NCI-H345 (cell line): ENCODE measurements at places on chromosomes 3 and 15.

DNA sequence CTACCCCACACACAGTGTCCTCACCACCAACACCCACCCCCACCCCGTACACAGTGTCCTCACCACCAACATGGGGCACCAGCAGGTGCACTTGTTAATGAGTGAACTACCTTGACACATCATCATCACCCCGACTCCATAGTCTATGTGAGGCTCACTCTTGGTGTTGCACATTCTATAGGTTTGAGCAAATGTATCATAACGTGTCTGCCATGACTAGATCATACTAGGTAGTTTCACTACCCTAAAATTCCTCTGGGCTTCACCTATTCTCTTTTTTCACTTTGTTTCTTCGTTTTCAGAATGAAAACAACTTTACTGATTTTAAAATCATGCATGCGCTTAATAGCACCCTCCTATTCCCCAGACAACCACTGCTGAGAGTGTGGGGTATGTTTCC lies 102.6 kb upstream of the SLC6A6 start:
- DNase-seq: no peak

DNA sequence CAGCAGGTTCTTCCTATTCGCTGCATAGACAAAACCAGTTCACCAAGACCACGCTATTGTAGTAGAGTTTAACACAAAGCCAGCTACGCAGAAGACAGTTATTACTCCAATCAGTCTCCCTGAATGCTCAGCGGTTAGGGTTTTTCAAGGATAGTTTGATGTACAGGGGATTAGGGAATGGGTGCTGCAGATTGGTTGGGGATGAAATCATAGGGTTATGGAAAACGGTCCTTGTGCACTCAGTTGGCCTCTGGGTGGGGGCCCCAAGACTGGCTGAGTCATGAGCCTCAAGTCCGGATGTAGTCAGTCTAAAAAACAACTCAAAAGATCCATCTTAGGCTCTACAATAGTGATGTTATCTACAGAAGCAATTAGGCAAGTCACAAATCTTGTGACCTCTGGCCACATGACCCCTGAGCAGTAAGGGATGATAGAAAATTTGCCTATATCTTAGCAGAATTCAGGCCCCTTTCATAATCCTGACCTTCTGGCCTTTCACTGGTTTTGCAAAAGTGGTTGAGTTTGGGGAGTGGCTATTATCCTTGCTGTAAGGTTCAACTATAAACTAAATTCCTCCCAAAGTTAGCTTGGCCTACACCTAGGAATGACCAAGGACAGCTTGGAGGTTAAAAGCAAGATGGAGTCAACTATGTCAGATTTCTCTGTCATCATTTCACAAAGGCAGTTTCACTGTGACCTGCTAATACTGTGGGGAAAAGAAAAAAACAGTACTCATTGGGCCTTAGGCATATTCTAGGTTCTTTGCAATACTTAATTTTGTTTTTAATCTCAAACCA lies 57.7 kb downstream of the LIPC start:
- DNase-seq: no peak

DNA sequence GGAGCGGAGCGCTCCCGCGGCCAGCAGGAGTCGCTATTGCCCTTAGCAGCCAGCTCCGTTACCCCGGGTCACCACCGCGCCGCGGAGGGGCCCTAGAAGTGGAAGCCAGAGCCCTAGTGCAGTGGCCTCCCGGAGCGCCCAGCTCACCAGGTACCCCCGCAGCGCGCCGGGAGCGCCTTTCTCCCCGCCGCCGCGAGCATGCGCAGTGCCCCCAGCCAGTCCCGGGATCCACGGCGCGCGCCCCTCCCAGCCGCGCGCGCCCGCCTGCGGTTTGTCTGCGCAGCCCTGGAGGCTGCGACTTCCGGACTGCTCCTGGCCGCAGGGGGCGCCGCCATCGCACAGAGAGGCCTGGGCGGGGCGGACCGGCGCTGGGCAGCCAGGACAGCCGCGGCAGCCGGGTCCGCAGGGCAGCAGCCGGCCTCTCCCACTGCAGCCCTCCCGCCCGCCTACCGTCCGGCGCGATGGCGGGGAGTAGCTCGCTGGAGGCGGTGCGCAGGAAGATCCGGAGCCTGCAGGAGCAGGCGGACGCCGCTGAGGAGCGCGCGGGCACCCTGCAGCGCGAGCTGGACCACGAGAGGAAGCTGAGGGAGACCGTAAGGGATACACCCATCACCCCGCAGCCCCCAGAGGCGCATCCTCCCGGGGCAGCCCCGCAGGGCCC lies 5.7 kb downstream of the TPM1 start:
- DNase-seq: peak; percentile 93

GRCh38 chr3:156472150-156472549 lies 82.8 kb downstream of the SSR3 start:
- DNase-seq: no peak
